Endothelial cell (in vitro differentiated cells): ENCODE measurements at places on chromosomes 6 and 20. TPM values are rescaled to one million over a fixed set of nuclear protein-coding genes. Genes with fewer than 3 reads are reported as not detected.

SEMG1 gene
- not detected for total RNA-seq

SLC22A2 gene
- not detected for total RNA-seq

B3GALT4 gene
- total RNA-seq = 3.8 TPM

TRIM31 gene
- total RNA-seq = not detected

ACTL10 gene
- not detected for total RNA-seq

FRK gene
- total RNA-seq = 0.08 TPM

HLA-DRB5 gene
- total RNA-seq = 0.82 TPM

BPIFB1 gene
- total RNA-seq = not detected

PLEKHG1 gene
- 135 TPM for total RNA-seq

MOCS1 gene
- 15.8 TPM for total RNA-seq

CHMP4B gene
- 117 TPM for total RNA-seq

PRICKLE4 gene
- 20.7 TPM for total RNA-seq

MUC22 gene
- total RNA-seq = not detected

PRDM13 gene
- total RNA-seq = not detected

GLO1 gene
- total RNA-seq = 83.6 TPM

SLC25A27 gene
- total RNA-seq = 4.7 TPM

SYNDIG1 gene
- total RNA-seq = 8.1 TPM

DPPA5 gene
- total RNA-seq = not detected

CUTA gene
- total RNA-seq = 163 TPM

PIM1 gene
- total RNA-seq = 9.6 TPM

OR12D3 gene
- total RNA-seq = not detected

EGFL8 gene
- 37.4 TPM for total RNA-seq

HRH3 gene
- total RNA-seq = not detected

ENPP5 gene
- 4.8 TPM for total RNA-seq

RSPO3 gene
- total RNA-seq = 0.59 TPM

SOX18 gene
- total RNA-seq = 149 TPM

GJA10 gene
- not detected for total RNA-seq

CCN6 gene
- total RNA-seq = not detected

GCNT2 gene
- total RNA-seq = 71.1 TPM

RIPOR3 gene
- 11.2 TPM for total RNA-seq

CGA gene
- total RNA-seq = not detected

KIAA1755 gene
- not detected for total RNA-seq

SUMO4 gene
- 4.8 TPM for total RNA-seq

CEBPB gene
- total RNA-seq = 28.1 TPM

SLC22A16 gene
- total RNA-seq = 0.54 TPM

DDX39B gene
- 336 TPM for total RNA-seq

SLC22A1 gene
- total RNA-seq = 2.7 TPM

EPPIN gene
- not detected for total RNA-seq

SNPH gene
- total RNA-seq = 8.4 TPM

RPS6KA2 gene
- 105 TPM for total RNA-seq

PTPRT gene
- total RNA-seq = 0.10 TPM

GJA1 gene
- total RNA-seq = 363 TPM
